ENCODE measurements at places on chromosomes 1 and 21. TPM values are rescaled to one million over a fixed set of nuclear protein-coding genes. Genes with fewer than 3 reads are reported as not detected.

The UHMK1 gene
- polyA plus RNA-seq, result 16.2 TPM

The FABP3 gene
- polyA plus RNA-seq, result 0.24 TPM

The SLC16A4 gene
- 12.4 TPM for polyA plus RNA-seq

The SYT6 gene
- not detected for polyA plus RNA-seq

The BEND5 gene
- 0.16 TPM for polyA plus RNA-seq

The PLA2G2D gene
- not detected for polyA plus RNA-seq

The FCGR3B gene
- not detected for polyA plus RNA-seq

The LIN28A gene
- 0.02 TPM for polyA plus RNA-seq

The CELSR2 gene
- 17.4 TPM for polyA plus RNA-seq

The GPR161 gene
- polyA plus RNA-seq, result 17.8 TPM

The ZSWIM5 gene
- 0.02 TPM for polyA plus RNA-seq

The OR10J1 gene
- polyA plus RNA-seq, result not detected

The MEX3A gene
- polyA plus RNA-seq, result 1.3 TPM

The SYPL2 gene
- 0.02 TPM for polyA plus RNA-seq

The H3-3A gene
- 394 TPM for polyA plus RNA-seq

The SFN gene
- polyA plus RNA-seq, result 2,641 TPM

The MSH4 gene
- polyA plus RNA-seq, result 0.01 TPM

The ITPKB gene
- polyA plus RNA-seq, result 4.1 TPM

The NEK2 gene
- 14.3 TPM for polyA plus RNA-seq

The ATP1A4 gene
- polyA plus RNA-seq, result not detected

The PAPPA2 gene
- 0.09 TPM for polyA plus RNA-seq

The PRR9 gene
- polyA plus RNA-seq, result 0.05 TPM

The BCAN gene
- not detected for polyA plus RNA-seq
